NCI-H2029 treated with DMSO at 0.1 percent for 48 hours (cell line): ENCODE measurements at places on chromosomes 12 and 14.

GRCh38 chr12:107875786-107876185, 101.3 kb downstream of the ASCL4 start:
- DNase-seq = no peak

DNA sequence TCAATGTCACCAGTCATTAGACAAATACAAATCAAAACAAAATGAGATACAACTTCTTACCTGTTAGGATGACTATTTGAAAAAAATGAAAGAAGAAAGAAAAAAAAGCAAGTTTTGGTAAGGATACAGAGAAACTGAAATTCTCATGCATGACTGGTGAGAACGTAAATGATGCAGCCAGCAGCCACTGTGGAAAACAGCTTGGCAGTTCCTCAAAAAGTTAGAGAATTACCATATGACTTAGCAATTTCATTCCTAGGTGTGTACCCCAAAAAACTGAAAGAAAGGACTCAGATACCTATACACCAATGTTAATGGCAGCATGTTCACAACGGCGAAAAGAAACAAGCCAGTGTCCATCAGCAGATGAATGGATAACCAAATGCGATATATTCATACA, 26.6 kb downstream of the NINJ2 start:
- DNase-seq = no peak

DNA sequence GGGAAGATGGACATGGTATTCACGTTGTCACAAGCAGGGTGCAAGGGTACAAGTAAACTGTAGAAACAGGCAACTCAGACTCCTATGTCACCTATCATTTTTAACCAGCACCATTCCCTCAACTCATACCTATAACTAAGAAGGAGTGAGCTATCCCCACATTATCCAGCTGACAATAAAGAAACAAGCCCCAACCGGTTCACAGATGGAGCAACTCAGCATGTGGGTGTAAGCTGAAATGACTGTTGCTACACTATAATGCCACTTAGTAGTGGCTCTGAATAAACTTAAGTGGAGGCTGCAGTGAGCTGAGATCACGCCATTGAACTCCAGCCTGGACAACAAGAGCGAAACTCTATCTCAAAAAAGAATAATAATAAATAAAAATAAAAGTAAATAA, 829.5 kb upstream of the MDGA2 start:
- no peak for DNase-seq

DNA sequence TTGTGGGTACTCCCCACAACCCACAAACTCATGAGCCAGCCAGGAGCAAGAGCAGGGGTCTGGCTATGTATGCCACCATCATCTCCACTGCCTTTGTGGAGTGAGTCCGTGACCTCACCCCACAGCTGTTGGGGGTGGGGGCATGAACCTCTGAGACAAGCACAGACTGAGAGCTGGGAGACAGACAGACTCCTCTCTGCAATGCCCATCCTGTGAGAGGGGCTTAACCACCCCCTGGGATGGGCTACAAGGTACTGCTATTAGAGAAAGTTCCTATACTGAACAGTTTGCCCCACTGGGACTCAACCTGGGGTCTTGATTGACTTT, 84.5 kb downstream of the PITPNM2 start:
- DNase-seq = no peak

- no peak for DNase-seq
Measured at GRCh38 chr14:38138473-38139138, 69.1 kb upstream of the SSTR1 start.

DNA sequence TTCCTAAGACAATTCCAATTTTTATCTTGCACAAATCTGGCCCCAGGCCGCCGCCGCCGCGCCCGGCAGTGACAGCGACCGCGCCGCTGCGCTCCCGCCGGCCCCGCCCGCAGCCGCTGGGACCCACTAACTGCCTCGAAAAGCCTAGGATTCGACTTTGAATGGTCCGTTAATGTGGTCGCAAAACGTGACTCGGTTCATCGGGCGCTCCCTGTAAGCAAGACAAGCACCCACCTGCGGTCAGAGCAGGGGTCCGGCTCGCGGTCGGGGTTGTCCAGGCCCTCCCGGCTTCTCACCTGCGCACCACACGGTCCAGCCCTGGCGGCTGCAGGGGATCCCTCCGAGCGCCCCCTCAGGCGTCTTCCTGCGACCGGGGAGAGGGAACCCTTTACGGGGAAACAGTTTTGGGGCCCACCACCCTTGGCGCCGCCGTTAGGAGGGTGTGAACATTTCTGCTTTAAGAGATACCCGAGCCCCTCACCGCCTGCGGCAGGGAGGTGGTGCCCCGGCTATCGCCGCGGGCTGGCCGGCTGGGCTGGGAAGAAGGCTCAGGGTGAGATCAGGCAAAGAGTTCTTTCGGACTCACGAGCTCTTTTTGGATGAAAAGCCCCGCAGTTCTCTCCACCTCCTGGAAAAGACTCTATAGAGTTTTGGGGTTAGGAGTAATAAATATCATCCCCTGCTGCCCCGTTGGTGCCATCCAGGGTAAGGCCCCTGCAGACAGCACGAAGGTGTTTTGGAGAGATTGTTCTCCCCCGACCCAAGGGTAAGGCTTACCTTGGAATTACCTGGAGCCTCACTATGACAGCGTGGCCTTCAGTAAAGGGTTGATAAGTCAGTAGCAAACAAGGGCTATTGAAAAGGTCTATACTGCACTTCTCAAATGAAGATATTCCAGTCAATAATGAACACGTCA, 13.6 kb upstream of the FOXJ2 start:
- DNase-seq = no peak

DNA sequence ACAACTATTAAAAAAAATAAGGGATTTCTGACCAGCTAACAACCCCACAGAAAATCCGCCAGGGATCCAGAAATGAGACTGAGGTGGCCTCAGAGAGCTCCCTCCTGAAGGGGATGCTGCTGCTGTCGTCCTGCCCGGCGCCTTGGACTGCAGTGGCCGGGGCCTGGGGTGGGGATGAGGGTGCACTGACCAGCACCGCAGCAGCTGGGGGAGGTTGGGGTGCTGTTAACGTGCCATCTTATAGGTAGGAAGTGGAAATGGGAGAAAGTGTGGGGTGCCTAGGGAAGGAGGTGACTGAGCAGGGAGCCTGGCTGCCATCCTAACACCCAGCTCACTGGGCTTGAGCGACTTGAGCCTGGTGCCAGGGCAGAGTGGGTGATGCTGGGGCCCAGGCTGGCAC, 32.0 kb downstream of the DDX11 start:
- no peak for DNase-seq

DNA sequence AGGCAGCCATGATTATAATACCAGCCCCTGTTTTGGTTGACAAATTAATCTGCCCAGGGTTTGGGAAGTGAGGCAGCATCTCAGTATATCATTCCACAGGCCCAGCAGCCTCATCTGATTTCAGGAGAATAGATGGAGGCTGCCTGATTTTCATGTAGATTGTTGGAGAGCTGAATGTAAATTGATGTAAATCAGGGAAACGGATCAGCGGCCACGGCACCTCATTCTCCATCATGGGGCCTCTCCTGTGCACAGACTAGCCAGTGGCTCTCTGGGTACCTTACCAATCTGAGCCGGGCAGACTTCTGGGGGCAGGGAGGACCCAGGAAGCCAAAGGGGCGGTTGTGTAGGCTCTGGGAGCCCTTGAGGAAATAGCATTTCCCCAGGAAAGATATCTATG, 63.7 kb upstream of the GSC start:
- no peak for DNase-seq

DNA sequence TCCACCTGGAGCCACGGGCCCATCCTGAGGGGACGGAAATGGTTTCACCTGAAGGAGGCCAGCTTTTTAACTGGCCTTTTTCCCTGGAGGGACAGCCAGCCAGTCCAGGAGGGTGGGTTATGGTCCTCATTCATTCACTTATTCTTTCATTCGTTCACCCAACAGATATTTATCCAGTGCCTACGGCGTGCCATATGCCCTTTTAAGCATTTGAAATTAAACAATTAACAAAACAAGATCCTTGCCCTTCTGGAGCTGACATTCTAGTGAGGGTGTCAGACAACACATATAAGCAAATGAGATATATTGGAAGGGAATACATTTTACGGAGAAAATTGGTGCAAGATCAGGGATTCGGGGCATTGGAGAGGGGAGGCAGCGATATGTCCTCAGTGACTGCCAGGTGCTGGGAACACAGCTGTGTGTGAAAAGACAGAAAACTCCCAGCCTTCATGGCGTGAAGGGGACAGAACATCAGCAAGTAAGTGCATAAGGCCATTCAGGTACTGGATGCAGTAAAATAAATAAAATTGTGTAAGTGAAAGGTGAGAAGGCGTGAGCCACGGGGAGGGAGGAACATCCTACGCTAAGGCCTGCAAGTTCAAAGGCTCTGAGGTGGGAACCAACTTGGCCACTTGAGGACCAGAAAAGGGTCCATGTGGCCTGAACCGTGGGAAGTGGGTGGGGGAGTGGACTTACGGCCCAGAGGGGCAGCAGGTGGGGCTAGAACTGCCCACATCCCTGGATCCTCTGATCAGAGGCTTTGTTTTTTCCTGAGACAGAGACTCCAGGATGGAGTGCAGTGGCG, 684 bp upstream of the ABCB9 start:
- no peak for DNase-seq

DNA sequence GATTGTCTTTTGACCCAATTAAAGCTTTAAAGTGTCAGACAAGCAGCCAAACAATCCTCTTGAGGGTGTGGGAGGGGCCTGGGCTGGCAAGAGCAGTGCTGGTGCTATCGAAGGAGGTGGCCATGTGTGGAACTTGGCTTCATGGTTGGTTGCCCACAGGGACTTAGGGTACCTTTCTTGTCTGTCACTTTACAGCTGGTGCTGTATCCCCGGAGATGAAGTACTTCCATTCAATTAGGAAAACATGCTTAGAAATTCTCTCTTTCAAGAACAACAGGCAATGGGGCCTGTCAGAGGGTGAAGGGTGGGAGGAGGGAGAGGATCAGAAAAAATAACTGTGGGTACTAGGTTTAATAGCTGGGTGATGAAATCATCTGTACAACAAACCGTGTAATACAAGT, 86.5 kb downstream of the DAAM1 start:
- DNase-seq = peak; percentile 53

DNA sequence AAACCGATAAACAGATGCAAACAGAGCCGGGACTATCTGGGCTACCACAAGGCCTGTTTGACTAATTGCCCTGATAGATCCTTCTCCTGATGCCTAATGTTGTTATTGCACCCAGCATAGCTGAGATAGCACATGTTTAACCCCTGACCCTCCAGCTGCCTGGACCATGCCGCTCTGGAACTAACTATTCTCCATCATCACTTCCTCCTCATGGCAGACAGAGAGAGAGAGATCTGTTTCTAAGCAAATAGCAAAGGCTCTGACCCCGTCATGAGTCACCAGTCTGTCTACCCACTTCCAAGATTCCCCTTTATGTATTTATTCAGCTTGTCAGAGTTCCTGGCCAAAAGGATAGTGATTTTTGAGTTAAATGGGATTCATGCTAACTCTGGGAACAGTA, 58.2 kb upstream of the FLRT2 start:
- no peak for DNase-seq

DNA sequence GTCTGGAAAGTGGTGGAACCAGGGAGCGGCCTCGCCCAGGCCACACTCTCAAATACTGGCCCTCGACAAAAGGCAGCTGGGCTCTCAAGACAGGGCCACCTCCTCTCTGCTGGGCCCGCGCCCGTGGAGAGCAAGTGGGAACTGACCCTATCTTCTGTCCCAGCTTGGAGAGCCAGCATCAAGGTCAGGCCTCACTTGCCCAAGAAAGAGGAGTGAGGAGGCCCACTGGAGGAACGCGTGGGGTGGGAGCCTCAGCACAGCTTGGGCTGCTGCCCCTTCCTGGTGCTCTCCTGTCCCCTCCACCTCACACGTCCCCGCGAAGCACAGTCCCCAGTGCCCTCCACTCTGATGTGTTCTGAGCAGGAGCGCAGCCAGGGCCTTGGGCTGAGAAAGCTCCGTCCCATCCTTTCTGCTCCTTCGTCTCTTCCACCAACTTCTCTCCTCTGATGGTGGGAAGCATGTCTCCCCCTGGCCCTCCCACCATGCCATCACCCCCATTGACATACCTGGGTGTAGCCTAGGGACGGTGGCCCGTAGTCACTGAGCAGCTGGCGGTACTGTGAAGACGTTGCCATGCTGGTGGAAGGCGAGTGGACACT, 4.9 kb downstream of the CDK2AP1 start:
- no peak for DNase-seq

- no peak for DNase-seq
Measured at GRCh38 chr12:113643177-113643974, 171.7 kb upstream of the LHX5 start.
